ENCODE measurements at places on chromosomes 4 and X.
A peak's percentile ranks its signal among the peaks of the same experiment; 100 is the strongest.

DNA sequence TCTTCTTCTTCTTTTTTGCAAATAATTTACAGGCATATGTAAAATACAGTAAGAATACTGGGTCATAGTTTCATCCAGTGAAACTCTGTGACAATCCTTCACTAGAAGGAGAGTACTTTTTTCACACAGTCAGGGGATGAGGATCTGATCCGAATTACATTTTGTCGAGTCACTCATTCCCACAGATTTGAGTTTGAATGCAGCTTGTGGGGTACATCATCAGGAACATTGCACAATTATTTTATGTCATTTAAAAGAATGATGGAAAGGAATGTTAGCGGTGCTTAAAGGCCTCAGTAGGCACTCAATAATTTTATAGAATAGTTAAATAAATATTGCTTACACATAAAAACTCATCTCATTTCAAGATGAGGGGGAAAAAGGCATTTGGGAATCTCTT, 88.6 kb downstream of the CHRNA9 start:
- no peak for DNase-seq

GRCh38 chr4:108165586-108165985, 3.1 kb downstream of the LEF1 start:
- peak; percentile 22 for DNase-seq

GRCh38 chr4:171719691-171720090, 93.5 kb upstream of the GALNTL6 start:
- no peak for DNase-seq

- no peak for DNase-seq
Observed at GRCh38 chr4:152281211-152281610, 254.7 kb downstream of the FBXW7 start.

- no peak for DNase-seq
Observed at GRCh38 chr4:86233681-86234080, 126.2 kb downstream of the MAPK10 start.
